ENCODE measurements at places on chromosomes 2 and 18. TPM values are rescaled to one million over a fixed set of nuclear protein-coding genes. Genes with fewer than 3 reads are reported as not detected.

- no peak overlapping the region for H3K4me3 ChIP-seq
- H3K4me1 ChIP-seq = peaks cover 26% of the 10 kb centered on the region
- no peak overlapping the region for H3K27ac ChIP-seq
- H3K27me3 ChIP-seq = no peaks in the 10 kb centered on the region
- DNase-seq = peak; percentile 57
Observed at GRCh38 chr2:68912732-68913131, 40.0 kb downstream of the GKN2 start.

DNA sequence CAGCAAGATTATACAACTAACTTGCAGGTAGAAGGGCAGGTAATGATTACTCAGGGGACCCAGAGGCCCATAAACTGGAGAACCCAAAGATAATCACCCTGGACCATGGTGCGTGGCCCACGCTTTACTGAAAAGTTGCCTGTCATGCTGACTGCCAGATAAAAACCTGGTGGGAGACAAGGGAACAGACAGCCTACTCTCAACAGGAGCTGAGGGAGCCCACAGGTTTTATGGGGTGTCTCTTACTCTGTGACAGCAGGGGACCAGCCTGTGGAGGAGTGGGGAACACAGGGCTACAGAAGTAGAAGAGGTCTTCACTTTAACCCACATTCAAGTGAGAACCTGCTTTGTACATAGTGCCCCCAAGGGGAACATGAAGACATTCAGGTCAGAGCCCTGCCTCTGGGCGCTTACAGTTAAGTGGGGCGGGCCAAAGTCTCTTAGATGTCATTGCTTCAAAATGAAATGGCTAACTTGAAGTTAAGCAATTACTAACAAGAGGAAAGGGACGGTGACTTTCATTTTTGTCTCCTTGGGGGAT, 60.4 kb downstream of the DHRS9 start:
- no peak overlapping the region for H3K27ac ChIP-seq
- H3K4me1 ChIP-seq = no peaks in the 10 kb centered on the region
- no peak overlapping the region for H3K4me3 ChIP-seq
- peaks cover 2% of the 10 kb centered on the region for H3K27me3 ChIP-seq

DNA sequence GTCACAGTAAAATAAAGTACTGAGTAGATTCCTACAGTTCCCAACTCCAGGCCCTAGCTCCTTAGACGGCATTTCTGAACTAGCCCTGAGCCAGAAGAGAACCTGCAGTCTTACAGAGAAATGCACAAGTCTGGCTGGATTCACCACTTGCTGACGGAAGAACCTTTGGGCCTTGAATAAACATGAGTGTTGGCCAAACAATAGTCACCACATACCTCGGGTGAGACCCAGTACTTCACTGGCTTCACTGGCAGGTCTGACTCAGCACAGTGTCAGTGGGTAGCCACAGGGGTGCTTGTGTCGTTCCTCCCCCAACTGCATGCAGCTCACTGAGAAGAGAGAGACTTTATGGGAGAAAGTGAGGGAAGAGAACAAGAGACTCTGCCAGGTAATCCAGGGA, 88.9 kb downstream of the TMEM185B start:
- no peak overlapping the region for H3K27ac ChIP-seq
- no peak overlapping the region for H3K4me3 ChIP-seq
- DNase-seq = no peak
- H3K36me3 ChIP-seq = peaks cover 9% of the 10 kb centered on the region

Gene ZBTB7C
- total RNA-seq = not detected

DNA sequence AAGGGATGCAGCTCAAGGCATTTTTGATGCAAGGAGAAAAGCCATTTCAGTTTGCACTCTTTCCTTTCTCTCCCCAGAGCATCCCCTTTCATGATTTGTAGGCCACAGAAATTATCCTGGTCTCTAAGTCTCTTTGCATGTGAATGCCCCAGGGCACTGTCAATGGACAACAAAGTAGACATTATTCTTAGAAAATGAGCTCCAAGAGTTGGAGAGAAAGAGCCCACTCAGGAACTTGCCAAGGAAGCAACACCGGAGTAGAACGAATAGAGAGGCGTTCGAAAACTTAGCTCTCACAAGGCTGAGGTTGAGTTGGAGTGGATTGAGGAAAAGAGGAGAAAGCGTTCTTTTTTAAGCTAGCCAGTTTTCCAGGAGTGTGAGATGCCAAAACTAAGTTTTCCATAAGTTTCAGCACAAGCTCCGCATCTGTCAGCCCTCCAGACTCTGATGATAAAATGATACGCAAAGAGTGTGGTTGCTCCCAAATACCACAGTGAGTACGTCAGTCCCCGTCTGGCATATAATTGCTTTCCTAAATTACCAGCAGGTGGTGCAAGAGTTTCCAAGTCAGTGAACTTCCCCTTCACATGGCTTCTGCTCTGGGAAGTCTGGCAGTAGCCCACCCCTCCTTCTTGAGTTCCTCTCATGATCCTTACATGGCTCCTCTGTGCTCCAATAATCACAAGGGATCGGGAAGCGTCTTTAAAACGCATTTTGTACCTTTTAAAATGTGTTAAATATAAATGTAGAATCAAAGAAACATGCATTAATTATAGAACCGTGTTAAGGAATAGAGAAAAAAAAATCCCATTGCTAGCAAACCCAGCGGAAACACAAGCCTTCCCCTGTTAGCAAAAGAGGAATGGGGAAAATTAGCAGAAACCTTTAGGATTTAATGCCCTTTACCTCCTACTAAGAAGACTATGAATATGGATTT, 1060.6 kb upstream of the FANCL start:
- H3K27me3 ChIP-seq = no peaks in the 10 kb centered on the region
- peak; percentile 7 for DNase-seq
- H3K27ac ChIP-seq = no peak overlapping the region
- H3K36me3 ChIP-seq = no peaks in the 10 kb centered on the region
- H3K4me1 ChIP-seq = no peaks in the 10 kb centered on the region

Gene CD207
- total RNA-seq = not detected

- H3K36me3 ChIP-seq = peaks cover 3% of the 10 kb centered on the region
- H3K27me3 ChIP-seq = no peaks in the 10 kb centered on the region
- no peak overlapping the region for H3K4me3 ChIP-seq
- no peak overlapping the region for H3K27ac ChIP-seq
- no peak for DNase-seq
Observed at GRCh38 chr2:97963880-97964279, 31.9 kb downstream of the TMEM131 start.

DNA sequence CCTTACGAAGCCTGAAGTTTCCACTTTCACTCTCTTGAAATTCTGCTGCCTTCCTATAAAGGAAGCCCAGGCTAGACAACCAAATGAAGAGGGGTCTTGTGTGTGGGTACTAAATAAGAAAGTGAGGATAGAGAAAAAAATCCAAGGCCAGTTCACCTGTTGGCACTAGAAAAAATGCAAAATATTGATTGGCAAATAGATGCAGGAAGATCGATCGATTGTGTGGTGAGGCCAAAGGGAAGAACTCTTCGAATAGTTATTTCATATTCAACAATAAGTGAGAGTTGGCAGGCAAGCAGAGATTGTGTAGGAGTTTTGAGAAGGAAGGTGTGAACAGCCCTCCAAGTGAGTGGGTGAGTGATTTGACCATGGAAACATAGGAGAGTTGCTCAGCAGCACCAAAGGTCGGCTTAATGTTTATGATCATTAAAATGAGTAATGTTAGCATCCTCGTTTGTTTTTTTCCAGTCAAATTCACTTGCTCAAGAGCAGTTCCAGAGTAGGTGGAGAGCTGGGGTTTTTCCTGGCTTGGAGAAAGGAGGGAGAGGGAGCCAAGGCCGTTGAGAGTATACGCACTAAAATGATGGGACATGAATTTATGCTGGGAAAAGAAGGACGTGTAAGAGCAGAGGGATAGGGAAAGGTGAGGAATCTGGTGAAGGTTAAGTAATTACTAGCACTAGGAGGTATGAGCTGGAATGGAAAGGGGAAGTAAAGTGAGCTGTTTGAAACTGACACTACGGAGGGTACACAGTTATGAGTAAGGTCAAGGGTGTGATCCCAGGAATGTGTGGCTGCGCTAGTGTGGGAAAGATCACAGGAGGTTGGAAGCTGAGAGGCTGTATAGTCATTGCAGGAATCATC, 1.1 kb upstream of the NAPG start:
- peak; percentile 21 for DNase-seq
- H3K4me3 ChIP-seq = peak overlapping the region; percentile 92
- H3K27me3 ChIP-seq = peaks cover 4% of the 10 kb centered on the region
- H3K4me1 ChIP-seq = peaks cover 43% of the 10 kb centered on the region

Gene RIT2
- not detected for total RNA-seq

GRCh38 chr18:6413579-6414117, 1.1 kb downstream of the L3MBTL4 start:
- H3K27ac ChIP-seq = no peak overlapping the region
- peaks cover 31% of the 10 kb centered on the region for H3K27me3 ChIP-seq
- H3K36me3 ChIP-seq = peaks cover 5% of the 10 kb centered on the region
- peaks cover 8% of the 10 kb centered on the region for H3K4me1 ChIP-seq
- DNase-seq = no peak
- H3K4me3 ChIP-seq = peak overlapping the region; percentile 47

Gene TUBA4B
- not detected for total RNA-seq

DNA sequence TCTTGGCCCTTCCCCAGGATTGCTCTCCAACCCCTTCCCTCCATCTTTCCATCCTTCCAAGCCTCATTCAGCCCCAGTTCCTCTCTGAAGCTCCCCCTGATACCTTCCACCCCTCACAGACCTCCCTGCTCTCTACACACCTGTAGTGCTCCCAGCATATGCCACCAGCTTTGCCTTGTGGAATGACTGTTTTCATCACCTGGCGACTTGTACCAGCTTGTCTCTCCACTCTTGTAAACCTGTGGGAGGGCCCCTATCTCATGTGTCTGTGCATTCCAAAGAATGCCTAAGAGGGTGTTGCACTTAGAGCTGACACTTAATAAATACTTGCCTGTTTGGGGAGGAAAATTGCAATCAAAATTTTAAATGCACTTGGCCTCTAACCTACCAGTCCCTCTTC, 198.7 kb downstream of the BCL11A start:
- H3K27me3 ChIP-seq = no peaks in the 10 kb centered on the region
- no peaks in the 10 kb centered on the region for H3K36me3 ChIP-seq
- peaks cover 12% of the 10 kb centered on the region for H3K4me1 ChIP-seq
- DNase-seq = no peak
- no peak overlapping the region for H3K4me3 ChIP-seq
- no peak overlapping the region for H3K27ac ChIP-seq

GRCh38 chr2:176585291-176585690, 316.0 kb downstream of the MTX2 start:
- no peak overlapping the region for H3K4me3 ChIP-seq
- H3K27me3 ChIP-seq = peaks cover 22% of the 10 kb centered on the region
- DNase-seq = no peak
- peaks cover 2% of the 10 kb centered on the region for H3K4me1 ChIP-seq

DNA sequence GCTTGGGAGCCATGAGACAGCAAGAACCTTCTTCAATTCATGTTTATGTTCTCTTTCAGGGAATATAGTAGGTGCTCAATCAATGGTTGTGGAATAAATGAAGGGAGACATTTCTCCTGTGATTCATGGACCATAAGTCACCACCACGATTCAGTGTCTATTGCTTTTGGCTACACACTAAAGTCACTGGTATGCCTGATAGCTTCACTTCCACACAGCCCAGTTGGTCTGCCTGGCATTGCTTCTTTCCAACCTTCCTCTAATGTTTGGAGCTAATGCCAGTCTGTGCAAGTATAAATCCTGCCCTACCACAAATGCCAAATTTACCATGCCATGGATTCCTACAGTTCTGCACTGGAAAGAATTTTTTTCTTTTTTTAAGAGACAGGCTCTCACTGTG, 1.3 kb upstream of the CXCR1 start:
- no peaks in the 10 kb centered on the region for H3K27me3 ChIP-seq
- no peak overlapping the region for H3K4me3 ChIP-seq
- H3K4me1 ChIP-seq = peaks cover 18% of the 10 kb centered on the region
- no peaks in the 10 kb centered on the region for H3K36me3 ChIP-seq
- no peak overlapping the region for H3K27ac ChIP-seq
- DNase-seq = no peak

GRCh38 chr2:144833075-144833637, 313.2 kb upstream of the ZEB2 start:
- no peak overlapping the region for H3K27ac ChIP-seq
- H3K36me3 ChIP-seq = no peaks in the 10 kb centered on the region
- DNase-seq = no peak

DNA sequence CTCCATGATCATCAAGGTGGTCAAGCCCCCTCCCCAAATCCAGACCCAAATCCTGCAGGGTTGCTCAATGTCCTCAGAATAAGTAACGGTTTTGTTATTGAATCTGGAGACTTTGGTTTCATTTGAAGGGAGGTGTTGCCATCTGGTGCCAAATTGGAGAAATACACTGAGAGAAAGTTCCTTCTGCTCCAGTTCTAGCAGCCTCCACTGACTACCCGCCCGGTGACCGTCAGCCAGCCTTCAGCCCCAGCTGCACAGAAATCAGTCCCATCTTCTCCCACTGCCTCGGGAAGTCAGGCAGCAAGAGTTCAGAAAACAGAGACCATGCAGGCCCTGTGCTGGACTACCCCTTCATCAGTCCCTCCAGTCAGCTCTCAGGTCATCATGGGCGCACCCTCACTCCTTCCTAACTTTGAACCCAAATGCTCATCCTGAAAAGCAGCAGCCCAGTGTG, 38.7 kb downstream of the PKDCC start:
- peak; percentile 60 for DNase-seq
- H3K36me3 ChIP-seq = no peaks in the 10 kb centered on the region
- peaks cover 6% of the 10 kb centered on the region for H3K4me1 ChIP-seq
- no peak overlapping the region for H3K4me3 ChIP-seq

- no peaks in the 10 kb centered on the region for H3K36me3 ChIP-seq
- peaks cover 2% of the 10 kb centered on the region for H3K27me3 ChIP-seq
- H3K27ac ChIP-seq = no peak overlapping the region
Observed at GRCh38 chr2:122433123-122433754, 677.8 kb downstream of the TSN start.

GRCh38 chr18:48167897-48168253, 237.4 kb upstream of the SMAD2 start:
- H3K36me3 ChIP-seq = no peaks in the 10 kb centered on the region
- H3K27me3 ChIP-seq = peaks cover 2% of the 10 kb centered on the region
- peaks cover 5% of the 10 kb centered on the region for H3K4me1 ChIP-seq
- no peak overlapping the region for H3K27ac ChIP-seq

- peak; percentile 22 for DNase-seq
- H3K36me3 ChIP-seq = peaks cover 12% of the 10 kb centered on the region
- H3K4me3 ChIP-seq = no peak overlapping the region
- peaks cover 11% of the 10 kb centered on the region for H3K4me1 ChIP-seq
Observed at GRCh38 chr2:24672589-24672988, 120.6 kb downstream of the PTRHD1 start.

All from activated CD4-positive, alpha-beta T cell treated with anti-CD3 and anti-CD28 coated beads for 36 hours (primary cell).